ENCODE measurements at places on chromosomes 13 and 19.

- no peak for DNase-seq
Measured at GRCh38 chr19:2334986-2335846, 6.7 kb downstream of the SPPL2B start.

- peak; percentile 80 for DNase-seq
Measured at GRCh38 chr13:99916366-99917103, 55.0 kb downstream of the ZIC5 start.

DNA sequence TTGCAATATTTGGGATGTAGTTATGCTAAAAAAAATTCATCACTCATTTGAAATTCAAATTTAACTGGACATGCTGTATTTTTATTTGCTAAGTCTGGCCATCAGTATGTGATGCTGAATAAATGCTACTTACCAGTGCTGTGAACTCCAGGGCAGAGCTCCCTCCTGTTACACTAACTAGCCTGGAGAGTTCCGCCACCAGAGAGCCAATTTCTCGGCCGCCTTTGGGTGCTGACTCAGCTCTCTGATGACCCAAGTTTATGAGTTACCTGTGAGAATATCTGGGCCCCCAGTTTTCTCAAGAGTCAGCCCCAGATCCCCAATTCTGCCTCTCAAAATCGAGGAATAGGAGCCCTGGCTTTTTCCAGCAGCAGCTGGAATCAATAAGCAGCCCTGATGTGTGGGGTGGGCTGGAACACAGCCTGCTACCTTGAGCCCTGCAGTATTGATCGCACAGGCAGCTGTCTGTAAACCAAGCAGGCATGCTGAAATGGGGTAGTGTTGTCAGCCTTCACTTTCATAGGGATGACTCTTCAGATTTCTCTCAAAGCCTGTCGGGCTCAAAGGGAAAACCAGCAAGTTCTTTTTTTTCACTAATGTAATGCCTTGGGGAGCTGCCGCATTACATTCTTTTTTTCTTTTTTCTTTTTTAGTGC, 113.7 kb downstream of the DNAJC15 start:
- no peak for DNase-seq

GRCh38 chr13:34750078-34750931, 191.8 kb upstream of the NBEA start:
- DNase-seq, result no peak
